Colonic mucosa (tissue), 4 donors: ENCODE measurements at places on chromosomes 7 and 10. TPM values are rescaled to one million over a fixed set of nuclear protein-coding genes. Genes with fewer than 3 reads are reported as not detected.
A peak's percentile ranks its signal among the peaks of the same experiment; 100 is the strongest.

DNA sequence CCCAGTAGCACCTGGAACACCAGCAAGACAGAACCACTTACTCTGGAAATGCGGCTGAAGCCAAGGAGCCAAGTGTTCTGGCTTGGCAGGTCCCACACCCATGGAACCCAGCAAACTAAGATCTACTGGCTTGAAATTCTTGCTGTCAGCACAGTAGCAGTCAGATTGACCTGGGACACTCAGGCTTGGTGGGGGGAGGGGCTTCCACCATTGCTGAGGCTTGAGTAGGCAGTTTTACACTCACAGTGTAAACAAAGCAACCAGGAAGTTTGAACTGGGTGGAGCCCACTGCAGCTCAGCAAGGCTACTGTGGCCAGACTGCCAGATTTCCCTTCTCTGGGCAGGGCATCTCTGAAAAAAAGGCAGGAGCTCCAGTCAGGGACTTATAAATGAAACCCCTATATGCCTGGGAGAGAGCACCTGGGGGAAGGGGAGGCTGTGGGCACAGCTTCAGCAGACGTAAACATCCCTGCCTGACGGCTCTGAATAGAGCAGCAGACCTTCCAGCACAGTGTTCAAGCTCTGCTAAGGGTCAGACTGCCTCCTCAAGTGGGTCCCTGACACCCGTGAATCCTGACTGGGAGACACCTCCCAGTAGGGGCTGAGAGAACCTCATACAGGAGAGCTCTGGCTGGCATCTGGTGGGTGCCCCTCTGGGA, 121.2 kb downstream of the MTERF1 start:
- H3K36me3 ChIP-seq: no peaks in the 10 kb centered on the region
- H3K4me3 ChIP-seq: no peak overlapping the region
- DNase-seq: peak; percentile 95
- no peaks in the 10 kb centered on the region for H3K27me3 ChIP-seq

DNA sequence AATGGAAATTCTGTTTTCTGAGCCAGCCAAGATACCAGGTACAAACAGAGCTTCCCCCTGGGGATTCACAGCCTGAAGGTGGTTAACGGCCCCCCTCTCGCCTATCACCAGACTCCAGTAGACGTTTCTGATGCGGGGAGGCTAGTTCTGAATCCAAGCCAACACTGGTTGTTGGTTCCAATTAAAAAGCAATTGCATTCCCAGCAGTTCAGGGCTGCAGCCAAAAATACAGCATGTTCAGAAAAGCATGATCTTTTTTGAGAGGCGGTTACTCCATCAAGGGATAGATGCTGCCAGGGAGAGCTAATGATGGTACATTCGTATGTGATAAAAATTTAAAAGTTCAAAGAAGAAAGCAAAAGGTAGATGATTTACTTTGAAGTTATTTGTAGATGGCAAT, 481.0 kb downstream of the GALNT17 start:
- no peak for DNase-seq
- no peak overlapping the region for H3K27ac ChIP-seq
- no peaks in the 10 kb centered on the region for H3K27me3 ChIP-seq
- H3K4me3 ChIP-seq: no peak overlapping the region
- H3K4me1 ChIP-seq: no peaks in the 10 kb centered on the region
- H3K36me3 ChIP-seq: no peaks in the 10 kb centered on the region

DNA sequence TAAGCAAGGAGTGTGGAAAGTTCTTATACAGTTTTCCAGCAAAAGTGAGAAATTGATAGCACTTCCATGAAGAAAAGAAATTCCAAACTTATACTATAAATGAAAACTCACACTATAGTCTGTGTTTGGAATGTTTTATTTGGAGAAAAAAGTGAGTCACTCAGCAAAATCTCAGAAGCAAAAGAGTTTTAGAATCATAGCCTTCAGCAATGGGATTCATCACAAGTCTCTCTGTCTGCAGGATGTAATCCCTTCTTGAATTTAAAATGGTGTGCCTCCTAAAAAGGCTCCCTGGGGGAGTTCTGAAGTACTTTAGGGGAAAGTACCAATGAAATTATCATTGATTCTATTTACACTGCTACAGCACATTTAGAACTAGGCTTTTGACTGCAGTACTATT, 756.4 kb downstream of the XPNPEP1 start:
- H3K27ac ChIP-seq: no peak overlapping the region
- DNase-seq: no peak
- H3K4me3 ChIP-seq: no peak overlapping the region
- H3K4me1 ChIP-seq: no peaks in the 10 kb centered on the region
- no peaks in the 10 kb centered on the region for H3K27me3 ChIP-seq

GRCh38 chr7:30465811-30466180, 12.8 kb downstream of the NOD1 start:
- peaks cover 14% of the 10 kb centered on the region for H3K4me1 ChIP-seq
- DNase-seq: no peak

Gene UNCX
- total RNA-seq: not detected

Gene SH2D4B
- not detected for total RNA-seq

Gene NSUN5
- total RNA-seq: 35.0 TPM

GRCh38 chr10:60870416-60870728, 73.6 kb downstream of the RHOBTB1 start:
- no peak for DNase-seq
- H3K27ac ChIP-seq: no peak overlapping the region
- no peaks in the 10 kb centered on the region for H3K4me1 ChIP-seq
- no peaks in the 10 kb centered on the region for H3K27me3 ChIP-seq
- no peak overlapping the region for H3K4me3 ChIP-seq

GRCh38 chr7:44515590-44516268, 25.3 kb upstream of the NUDCD3 start:
- H3K36me3 ChIP-seq: no peaks in the 10 kb centered on the region
- H3K4me1 ChIP-seq: no peaks in the 10 kb centered on the region
- H3K4me3 ChIP-seq: no peak overlapping the region
- no peaks in the 10 kb centered on the region for H3K27me3 ChIP-seq

Gene FFAR4
- total RNA-seq: 44.2 TPM

Gene BICC1
- 1.3 TPM for total RNA-seq

DNA sequence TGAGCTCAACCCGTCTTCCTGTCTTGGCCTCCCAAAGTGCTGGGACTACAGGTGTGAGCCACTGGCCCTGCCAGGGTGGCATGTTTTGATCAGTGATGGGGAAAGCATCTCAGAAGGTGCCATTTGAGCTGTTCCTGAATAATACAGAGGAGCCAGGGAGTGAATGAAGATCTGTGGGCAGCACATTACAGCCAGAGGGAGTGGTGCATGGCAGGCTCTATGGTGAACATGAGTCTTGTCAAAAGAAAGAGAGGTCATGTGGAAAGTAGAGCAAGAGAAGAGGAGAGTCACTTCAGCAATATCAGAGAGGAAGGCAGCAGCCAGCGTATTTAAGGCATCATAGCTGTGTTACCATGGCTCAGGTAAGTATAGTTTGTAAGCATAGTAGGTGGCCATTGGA, 275.7 kb upstream of the LRGUK start:
- no peak overlapping the region for H3K4me3 ChIP-seq
- H3K27me3 ChIP-seq: no peaks in the 10 kb centered on the region
- DNase-seq: no peak
- H3K36me3 ChIP-seq: no peaks in the 10 kb centered on the region

- no peak overlapping the region for H3K27ac ChIP-seq
- H3K4me3 ChIP-seq: no peak overlapping the region
- peak; percentile 19 for DNase-seq
- peaks cover 5% of the 10 kb centered on the region for H3K4me1 ChIP-seq
- H3K36me3 ChIP-seq: no peaks in the 10 kb centered on the region
Measured at GRCh38 chr7:165661-166337, 26.6 kb upstream of the FAM20C start.

DNA sequence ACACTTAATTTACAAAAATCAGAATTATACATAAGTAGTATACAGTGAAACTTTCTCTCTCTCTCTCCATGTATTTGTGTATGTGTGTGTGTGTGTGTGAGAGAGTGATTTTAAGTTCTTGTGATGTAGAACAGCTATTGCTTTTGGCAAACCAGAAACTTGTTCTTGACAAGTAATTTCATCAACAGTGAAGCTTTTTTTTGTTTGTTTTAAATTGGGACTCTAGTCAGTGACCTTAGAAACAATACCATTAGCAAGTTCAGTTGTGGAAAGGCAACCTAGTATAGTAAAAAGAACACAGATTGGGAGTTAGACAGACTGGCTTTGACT, 319.1 kb downstream of the PTEN start:
- no peaks in the 10 kb centered on the region for H3K27me3 ChIP-seq
- no peak for DNase-seq
- no peaks in the 10 kb centered on the region for H3K36me3 ChIP-seq
- H3K4me1 ChIP-seq: no peaks in the 10 kb centered on the region
- H3K27ac ChIP-seq: no peak overlapping the region
- H3K4me3 ChIP-seq: no peak overlapping the region

GRCh38 chr10:55491712-55492111, 690.7 kb upstream of the PCDH15 start:
- H3K4me3 ChIP-seq: no peak overlapping the region
- H3K27me3 ChIP-seq: no peaks in the 10 kb centered on the region
- no peak for DNase-seq
- H3K36me3 ChIP-seq: no peaks in the 10 kb centered on the region

DNA sequence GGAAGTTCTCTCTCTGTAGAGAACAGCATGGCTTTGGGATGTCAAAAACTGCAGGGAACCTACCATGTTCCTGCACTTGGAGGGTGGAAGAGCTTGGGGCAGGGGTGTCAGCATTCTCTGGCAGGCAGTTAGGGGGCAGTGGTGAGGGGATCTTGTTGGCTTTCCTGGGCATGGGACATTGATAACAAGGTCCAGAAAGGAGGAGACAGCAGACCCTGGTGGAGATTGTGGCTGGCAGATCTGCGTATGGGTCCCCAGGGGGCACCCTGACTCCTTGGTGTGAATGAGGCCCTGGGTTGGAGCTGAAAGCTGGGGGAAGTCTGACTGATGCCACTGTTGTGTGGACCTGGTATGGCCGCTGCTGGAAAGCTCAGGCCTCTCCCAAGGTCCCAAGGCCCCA, 22.9 kb upstream of the CAMK2B start:
- H3K4me1 ChIP-seq: no peaks in the 10 kb centered on the region
- no peak overlapping the region for H3K27ac ChIP-seq
- no peak for DNase-seq
- no peaks in the 10 kb centered on the region for H3K36me3 ChIP-seq
- no peaks in the 10 kb centered on the region for H3K27me3 ChIP-seq

DNA sequence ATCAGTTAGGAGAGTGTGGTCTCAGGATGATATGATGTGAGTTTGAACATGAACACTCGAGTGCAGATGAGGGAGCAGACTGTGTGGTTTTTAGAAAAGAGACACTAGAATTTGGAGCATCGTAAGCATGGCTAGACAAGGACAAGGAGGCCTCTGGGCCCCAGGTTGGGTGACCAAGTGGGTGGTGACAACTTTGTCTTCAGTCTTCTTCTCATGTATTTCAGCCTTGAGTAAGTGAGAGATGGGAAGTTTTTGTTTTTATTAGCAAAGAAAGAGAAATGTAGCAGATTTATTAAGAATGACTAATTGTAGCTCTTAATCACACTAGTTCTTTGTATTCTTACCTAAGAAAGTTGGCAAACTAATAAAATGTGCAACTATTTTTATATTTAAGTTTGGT, 16.3 kb downstream of the TES start:
- H3K36me3 ChIP-seq: no peaks in the 10 kb centered on the region
- peaks cover 8% of the 10 kb centered on the region for H3K4me1 ChIP-seq
- no peaks in the 10 kb centered on the region for H3K27me3 ChIP-seq
- H3K27ac ChIP-seq: no peak overlapping the region

DNA sequence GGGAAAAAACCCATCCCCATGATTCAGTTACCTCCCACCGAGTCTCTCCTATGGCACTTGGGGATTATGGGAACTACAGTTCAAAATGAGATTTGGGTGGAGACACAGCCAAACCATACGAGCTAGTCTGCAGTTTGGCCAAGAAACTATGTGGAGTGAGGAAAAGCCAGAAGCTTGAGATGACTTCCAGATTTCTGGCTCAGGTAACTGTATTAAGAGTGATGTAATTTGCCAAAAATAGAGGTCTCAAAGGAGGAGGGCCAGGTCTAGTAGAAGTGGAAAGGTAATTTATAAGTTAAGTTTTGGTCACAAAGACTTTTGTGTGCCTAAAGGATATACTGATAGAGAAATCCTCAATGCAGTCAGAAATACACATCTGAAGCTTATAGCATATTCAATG, 279.7 kb upstream of the MGMT start:
- DNase-seq: no peak
- H3K36me3 ChIP-seq: no peaks in the 10 kb centered on the region
- no peaks in the 10 kb centered on the region for H3K27me3 ChIP-seq
- H3K4me1 ChIP-seq: no peaks in the 10 kb centered on the region
- no peak overlapping the region for H3K27ac ChIP-seq

GRCh38 chr10:106789623-106790022, 374.9 kb downstream of the SORCS1 start:
- no peaks in the 10 kb centered on the region for H3K4me1 ChIP-seq
- H3K4me3 ChIP-seq: no peak overlapping the region
- H3K36me3 ChIP-seq: no peaks in the 10 kb centered on the region
- H3K27ac ChIP-seq: no peak overlapping the region
- no peaks in the 10 kb centered on the region for H3K27me3 ChIP-seq

DNA sequence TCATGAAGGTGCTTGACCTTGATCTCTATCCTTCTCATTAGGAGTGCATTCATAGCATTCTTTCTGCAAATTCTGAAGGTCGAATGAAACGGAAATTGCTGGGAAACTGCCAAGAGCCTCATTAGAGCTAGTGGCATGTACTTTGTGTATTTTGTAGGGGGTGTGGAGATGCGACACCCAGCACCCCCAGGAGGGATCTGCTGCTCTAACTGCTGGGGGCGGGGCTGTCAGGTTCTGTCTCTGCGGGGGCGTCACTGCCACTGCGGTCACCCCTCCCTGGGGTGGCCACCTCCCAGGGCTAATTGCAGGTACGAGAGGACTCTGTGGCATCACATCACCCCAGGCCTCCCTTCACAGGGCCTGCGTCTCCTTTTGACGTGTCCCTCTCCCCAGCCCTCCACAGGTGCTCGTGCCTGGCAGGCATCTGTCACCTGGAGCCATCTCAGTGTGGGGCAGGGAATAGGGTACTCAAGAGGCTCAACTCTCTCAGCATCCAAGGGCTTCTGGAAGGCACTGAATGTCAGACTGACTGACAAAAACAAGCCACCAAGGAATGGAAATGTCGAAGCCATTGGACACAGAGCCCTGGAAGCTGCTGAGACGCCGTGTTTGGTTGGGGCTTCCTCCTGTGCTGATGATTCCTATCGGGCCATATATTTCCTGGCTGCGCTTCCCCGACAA, 151.1 kb downstream of the ACTR3B start:
- DNase-seq: no peak
- no peak overlapping the region for H3K4me3 ChIP-seq
- no peaks in the 10 kb centered on the region for H3K27me3 ChIP-seq
- no peaks in the 10 kb centered on the region for H3K4me1 ChIP-seq
- no peaks in the 10 kb centered on the region for H3K36me3 ChIP-seq

- DNase-seq: no peak
- H3K4me1 ChIP-seq: no peaks in the 10 kb centered on the region
- H3K27me3 ChIP-seq: no peaks in the 10 kb centered on the region
- no peak overlapping the region for H3K4me3 ChIP-seq
- no peaks in the 10 kb centered on the region for H3K36me3 ChIP-seq
- no peak overlapping the region for H3K27ac ChIP-seq
Measured at GRCh38 chr10:82942286-82943099, 1067.5 kb downstream of the NRG3 start.

Gene ASAH2
- total RNA-seq: 3.9 TPM

- no peak overlapping the region for H3K4me3 ChIP-seq
- no peaks in the 10 kb centered on the region for H3K4me1 ChIP-seq
- H3K27me3 ChIP-seq: no peaks in the 10 kb centered on the region
- DNase-seq: no peak
- no peaks in the 10 kb centered on the region for H3K36me3 ChIP-seq
Measured at GRCh38 chr10:11504566-11505285, 106.7 kb downstream of the USP6NL start.

Gene OR9A2
- total RNA-seq: not detected

- DNase-seq: no peak
- no peak overlapping the region for H3K27ac ChIP-seq
- H3K4me3 ChIP-seq: no peak overlapping the region
- H3K27me3 ChIP-seq: no peaks in the 10 kb centered on the region
Measured at GRCh38 chr10:17026686-17027485, 102.7 kb downstream of the CUBN start.
